ENCODE measurements at places on chromosomes 16 and 17. TPM values are rescaled to one million over a fixed set of nuclear protein-coding genes. Genes with fewer than 3 reads are reported as not detected.

The TCAP gene
- 1.3 TPM for total RNA-seq

DNA sequence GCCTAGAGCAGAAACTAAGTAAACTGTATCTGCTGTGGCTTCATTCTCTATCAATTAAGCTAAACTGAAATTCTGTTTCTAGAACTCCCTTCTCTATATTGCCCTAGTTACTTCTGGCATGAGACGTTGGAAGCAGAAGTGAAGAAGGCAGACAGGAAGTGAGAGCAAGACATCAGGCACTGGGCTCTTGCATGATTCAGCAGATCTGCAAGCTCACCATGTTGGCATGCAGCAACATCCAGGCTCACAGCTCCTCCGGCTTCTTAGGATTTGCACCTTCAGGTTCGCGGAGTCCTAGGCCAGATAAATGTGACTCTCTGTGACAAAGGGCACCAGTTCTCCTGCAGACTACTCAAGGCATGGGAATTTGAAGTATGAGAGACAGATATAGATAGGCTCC, 148.3 kb downstream of the CDH8 start:
- no peak for DNase-seq

- no peak for DNase-seq
These were observed 14.0 kb downstream of the EEF2K start for GRCh38 chr16:22220069-22220440.

The FAM171A2 gene
- 0.43 TPM for total RNA-seq

DNA sequence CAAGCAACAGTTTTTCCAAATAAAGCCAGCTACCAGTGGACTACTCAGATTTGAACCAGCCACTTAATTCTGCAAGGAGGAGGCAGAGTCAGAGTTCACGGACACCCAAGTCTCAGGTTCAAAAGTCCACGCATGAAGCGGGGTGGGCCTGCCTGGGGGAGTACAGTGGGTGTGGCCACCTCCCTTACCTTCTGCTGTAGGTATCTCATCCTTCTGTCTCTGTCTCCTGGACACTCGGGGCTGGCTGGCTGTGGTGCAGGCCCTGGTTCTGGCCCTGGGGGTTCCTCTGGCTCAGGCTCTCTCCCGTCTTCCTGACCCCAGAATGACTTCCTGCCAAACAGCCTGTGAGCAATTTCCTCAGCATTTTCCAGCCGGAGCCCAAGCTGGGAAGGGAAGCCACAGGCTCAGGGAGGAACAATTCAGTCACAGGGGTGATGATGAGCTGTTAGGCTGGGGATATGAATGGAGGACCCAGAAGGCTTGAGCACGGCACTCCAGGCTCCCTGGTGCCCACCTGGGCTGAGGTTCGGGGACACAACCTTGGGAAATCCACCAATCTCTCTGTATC, 101.9 kb downstream of the LITAF start:
- no peak for DNase-seq

- DNase-seq: no peak
These were observed 24.9 kb upstream of the CACNG4 start for GRCh38 chr17:66939461-66940114.

DNA sequence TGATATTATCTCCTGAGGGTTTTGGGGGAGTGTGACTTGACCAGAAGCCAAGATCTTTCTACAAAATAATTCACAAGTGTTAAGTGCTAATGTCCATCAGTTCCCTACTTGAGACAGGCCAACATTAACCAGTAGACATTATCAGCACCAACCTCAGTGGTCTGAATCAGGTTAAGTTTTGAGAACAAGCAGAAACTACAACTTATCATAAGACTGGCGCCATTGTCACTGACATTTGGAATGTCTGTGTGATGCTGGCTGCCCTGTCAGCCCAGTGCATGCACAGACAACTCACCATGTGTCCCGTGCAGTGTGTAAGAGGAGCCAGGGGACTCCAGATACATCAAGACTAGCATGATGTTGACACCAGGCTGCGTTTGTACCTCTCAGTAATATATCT, 76.8 kb downstream of the CCDC182 start:
- no peak for DNase-seq

The ABI3 gene
- 39.3 TPM for total RNA-seq

GRCh38 chr16:31182391-31182790, 2.5 kb downstream of the FUS start:
- no peak for DNase-seq

- no peak for DNase-seq
These were observed 292.4 kb upstream of the AXIN2 start for GRCh38 chr17:65853816-65854215.

DNA sequence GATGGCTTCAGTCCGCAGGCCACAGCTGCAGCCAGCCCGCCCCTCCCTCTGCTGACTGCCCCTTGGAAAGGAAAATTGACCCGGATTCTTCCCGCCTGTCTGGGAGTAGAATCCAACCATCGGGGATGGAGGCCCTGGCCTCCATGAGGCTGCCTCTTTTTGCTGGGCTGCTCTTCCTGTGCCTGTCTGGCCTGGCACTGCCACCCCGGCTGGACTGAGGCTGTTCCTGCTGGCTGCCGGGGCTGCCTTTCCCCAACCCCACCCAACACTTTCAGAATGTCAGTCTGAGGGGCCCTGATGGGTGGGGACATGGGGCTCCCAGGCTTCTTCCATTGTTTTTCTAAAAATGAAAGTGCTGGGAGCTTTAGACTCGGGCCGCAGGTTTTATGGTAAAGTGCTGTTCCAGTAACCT, 7.3 kb downstream of the BAHCC1 start:
- DNase-seq: no peak

The DRC3 gene
- total RNA-seq: 0.25 TPM

DNA sequence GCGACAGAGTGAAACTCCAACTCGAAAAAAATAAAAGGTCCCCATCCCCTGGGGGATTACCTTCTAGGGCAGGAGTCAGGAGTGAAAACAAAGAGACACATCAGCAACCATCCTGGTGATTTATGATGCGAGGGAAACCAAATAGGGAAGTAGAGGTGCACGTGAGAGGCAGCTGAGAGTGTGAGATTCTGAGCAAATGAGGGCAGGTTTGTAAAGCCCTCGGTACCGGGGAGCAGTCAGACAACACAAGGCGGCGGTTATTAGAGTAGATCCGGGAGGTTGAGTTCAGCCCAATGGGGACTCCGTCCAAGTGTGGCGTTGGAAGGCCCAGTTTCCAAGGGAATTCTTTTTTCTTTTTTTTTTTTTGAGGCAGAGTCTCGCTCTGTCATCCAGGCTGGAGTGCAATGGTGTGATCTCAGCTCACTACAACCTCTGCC, 7.4 kb upstream of the ARMC7 start:
- no peak for DNase-seq

DNA sequence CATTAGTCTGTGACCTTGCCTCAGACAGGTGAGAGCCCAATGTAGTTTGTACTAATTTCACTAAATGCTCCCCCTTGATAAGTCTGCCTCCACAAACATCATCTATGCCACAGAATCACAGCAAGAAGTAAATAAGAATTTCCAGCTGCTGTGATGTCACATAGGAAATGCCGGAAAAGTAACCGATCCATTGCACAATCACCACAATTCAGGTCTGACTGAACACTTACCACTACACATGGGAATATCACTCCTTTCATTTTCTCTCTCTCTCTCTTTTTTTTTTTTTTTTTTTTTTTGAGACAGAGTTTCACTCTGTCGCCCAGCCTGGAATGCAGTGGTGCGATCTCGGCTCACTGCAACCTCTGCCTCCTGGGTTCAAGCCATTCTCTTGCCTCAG, 79.0 kb upstream of the CDH11 start:
- no peak for DNase-seq

DNA sequence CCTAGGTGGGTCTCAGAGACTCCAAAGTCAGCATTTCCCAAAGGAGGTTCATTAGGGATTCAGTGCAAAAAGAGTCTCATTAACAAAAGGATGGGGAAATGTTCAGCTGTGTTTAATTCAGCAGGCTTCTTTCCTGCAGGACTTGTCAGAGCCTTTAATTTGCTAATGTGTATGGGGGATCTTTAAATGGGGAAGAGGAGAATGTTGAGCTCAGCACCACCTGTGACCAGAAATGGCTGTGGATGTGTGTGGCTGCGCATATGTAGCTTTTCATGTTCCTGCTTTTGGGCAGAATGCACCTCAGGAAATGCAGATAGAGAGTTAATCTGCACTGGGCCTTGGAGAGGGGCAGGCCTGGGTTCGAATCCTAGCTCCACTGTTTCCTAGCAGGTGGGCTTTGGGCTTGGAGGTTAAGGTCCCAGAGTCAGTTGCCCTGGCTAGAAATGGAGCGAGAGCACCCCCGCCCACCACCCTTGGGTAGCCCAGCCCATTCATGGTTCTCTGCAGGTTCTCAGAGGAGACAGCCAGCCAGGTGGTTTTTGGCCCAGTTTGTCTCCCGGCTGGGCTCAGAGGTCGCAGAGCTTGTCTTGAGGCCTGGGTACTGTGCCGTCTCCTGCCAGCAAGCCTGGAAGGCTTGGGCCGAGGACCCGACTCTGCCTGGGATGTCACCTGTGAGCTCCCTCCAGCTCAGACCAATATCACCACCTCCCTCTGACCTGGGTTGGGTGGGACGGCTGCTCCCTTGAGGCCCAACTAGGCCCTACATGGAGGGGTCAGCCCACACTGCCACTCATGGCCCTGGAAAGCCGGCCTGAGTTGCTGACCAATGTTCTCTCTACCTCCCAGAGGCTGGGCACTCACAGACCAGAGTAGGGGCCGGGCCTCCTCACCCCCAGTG, 9.3 kb downstream of the ADCY7 start:
- no peak for DNase-seq

- DNase-seq: peak; percentile 27
These were observed 12.3 kb upstream of the MEIOB start for GRCh38 chr16:1884155-1884760.

DNA sequence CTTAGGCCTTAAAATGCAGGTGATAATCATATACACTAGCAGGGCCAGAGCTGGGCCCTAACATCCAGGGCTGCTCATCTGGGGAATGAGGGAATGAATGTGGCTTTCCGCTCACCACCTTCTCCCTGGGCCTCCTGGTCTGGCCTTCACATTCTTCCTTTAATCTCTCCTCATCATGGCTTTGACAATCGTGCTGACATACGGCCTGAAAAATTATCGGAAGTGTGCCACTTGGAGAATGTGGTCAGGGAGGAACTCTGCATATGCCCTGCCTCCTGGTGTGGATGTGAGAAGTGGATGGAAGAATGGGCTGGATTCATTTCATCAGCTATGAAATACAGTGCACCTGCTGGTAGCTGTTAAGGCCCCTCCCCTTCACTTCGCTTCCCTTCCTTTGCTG, 2.4 kb downstream of the WSCD1 start:
- DNase-seq: no peak

DNA sequence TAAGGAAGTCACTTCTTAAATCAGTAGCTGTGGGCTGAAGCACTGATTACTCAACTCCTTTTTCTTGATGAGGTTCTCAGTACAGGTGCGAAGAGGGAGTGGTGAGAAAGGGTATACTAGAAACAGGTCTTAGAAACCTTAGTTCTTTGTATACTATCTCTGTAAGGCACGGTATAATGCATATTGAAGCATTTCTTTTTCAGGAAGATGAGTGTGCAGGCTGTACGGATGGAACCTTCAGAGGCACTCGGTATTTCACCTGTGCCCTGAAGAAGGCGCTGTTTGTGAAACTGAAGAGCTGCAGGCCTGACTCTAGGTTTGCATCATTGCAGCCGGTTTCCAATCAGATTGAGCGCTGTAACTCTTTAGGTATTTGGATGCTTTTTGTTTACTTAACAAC, 39.2 kb downstream of the CYLD start:
- DNase-seq: peak; percentile 24

- DNase-seq: peak; percentile 30
These were observed 21.5 kb downstream of the TMEM235 start for GRCh38 chr17:78252701-78253635.

All from activated CD8-positive, alpha-beta T cell treated with anti-CD3 and anti-CD28 coated beads for 36 hours (primary cell).